Psoas muscle (tissue), 8 donors: ENCODE measurements at places on chromosomes 1 and 21. TPM values are rescaled to one million over a fixed set of nuclear protein-coding genes. Genes with fewer than 3 reads are reported as not detected.

GRCh38 chr1:24768873-24769605, 23.8 kb downstream of the CLIC4 start:
- no peak overlapping the region for H3K4me3 ChIP-seq
- H3K27ac ChIP-seq, result peak overlapping the region; percentile 67
- H3K4me1 ChIP-seq, result peaks cover 8% of the 10 kb centered on the region

DNA sequence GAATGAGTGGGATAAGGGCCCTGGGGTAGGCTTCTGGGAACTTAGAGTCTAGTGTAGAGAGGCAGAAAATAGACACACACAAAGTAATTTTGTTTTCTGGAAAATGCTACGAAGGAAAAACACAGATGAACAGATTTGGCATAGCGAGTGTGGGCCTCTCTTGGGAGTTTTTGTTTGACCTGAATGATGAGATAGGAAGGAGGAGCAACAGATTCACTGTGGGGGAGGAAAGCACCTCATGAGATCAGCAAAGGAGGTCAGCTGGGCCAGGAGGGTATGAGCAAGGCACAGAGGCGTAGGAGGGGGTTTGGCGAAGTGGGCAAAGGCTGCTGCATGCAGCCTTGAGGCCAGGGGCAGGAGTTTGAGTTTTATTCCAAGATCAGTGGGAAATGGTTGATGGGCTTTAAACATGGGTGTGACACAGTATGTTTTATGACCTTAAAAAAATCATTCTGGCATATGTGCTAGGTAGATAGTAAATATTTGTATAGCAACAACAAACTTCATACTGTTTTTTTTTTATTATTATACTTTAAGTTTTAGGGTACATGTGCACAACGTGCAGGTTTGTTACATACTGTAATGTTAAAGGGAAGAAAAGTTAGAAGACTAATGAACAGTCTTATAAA, 57.9 kb downstream of the FGGY start:
- no peak overlapping the region for H3K4me3 ChIP-seq
- H3K4me1 ChIP-seq, result peaks cover 17% of the 10 kb centered on the region
- DNase-seq, result peak; percentile 37
- H3K27me3 ChIP-seq, result no peaks in the 10 kb centered on the region

The ZNF362 gene
- 15.2 TPM for total RNA-seq

GRCh38 chr1:215200121-215200520, 117.6 kb downstream of the KCNK2 start:
- H3K27me3 ChIP-seq, result no peaks in the 10 kb centered on the region
- H3K27ac ChIP-seq, result no peak overlapping the region
- no peaks in the 10 kb centered on the region for H3K4me1 ChIP-seq
- DNase-seq, result no peak

- DNase-seq, result no peak
- no peak overlapping the region for H3K4me3 ChIP-seq
- no peaks in the 10 kb centered on the region for H3K36me3 ChIP-seq
Observed at GRCh38 chr1:158329733-158330132, 1.6 kb downstream of the CD1B start.

The TNFAIP8L2 gene
- total RNA-seq, result 1.3 TPM

The APOBEC4 gene
- not detected for total RNA-seq

DNA sequence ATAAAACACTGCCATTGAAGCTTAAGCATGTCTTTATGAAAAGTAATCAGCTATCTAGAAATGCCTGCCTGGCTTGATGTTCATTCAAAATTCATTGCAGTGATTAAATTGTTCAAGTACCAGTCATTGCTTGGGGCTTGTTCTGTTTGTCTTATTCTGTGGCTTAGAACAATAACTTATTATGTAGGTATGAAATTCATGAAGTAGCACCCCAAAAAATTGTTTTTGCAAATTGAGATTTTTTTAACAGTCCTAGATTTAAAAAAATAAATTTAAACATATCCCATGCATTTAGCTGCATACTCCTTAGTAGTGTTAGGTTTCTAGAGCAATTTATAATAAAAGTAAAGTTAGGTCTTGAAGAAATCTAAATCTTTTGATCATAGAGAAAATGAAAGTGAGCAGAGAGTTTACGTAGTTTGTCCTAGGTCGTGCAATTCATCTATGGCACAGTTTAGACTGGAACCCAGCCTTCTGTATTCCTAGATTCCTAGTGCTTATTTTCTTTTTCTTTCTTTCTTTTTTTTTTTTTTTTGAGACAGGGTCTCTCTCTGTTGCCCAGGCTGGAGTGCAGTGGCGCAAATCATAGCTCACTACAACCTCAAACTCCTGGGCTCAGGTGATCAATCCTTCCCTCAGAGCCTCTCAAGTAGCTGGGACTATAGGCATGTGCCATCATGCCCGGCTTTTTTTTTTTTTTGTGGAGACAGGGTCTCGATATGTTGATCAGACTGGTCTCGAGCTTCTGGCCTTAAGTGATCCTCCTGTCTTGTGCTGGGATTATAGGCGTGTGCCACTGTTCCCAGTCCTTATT, 9.3 kb downstream of the MIER1 start:
- no peak overlapping the region for H3K27ac ChIP-seq
- H3K4me1 ChIP-seq, result peaks cover 71% of the 10 kb centered on the region
- H3K27me3 ChIP-seq, result no peaks in the 10 kb centered on the region
- no peak for DNase-seq
- H3K36me3 ChIP-seq, result no peaks in the 10 kb centered on the region
- peak overlapping the region; percentile 39 for H3K4me3 ChIP-seq

The PPIE gene
- total RNA-seq, result 34.3 TPM

The PHF13 gene
- 8.2 TPM for total RNA-seq

The C1orf94 gene
- total RNA-seq, result not detected

- no peaks in the 10 kb centered on the region for H3K36me3 ChIP-seq
- peaks cover 39% of the 10 kb centered on the region for H3K27me3 ChIP-seq
- no peak for DNase-seq
- H3K27ac ChIP-seq, result no peak overlapping the region
- H3K4me3 ChIP-seq, result no peak overlapping the region
Observed at GRCh38 chr1:233300326-233300725, 4.8 kb upstream of the PCNX2 start.

DNA sequence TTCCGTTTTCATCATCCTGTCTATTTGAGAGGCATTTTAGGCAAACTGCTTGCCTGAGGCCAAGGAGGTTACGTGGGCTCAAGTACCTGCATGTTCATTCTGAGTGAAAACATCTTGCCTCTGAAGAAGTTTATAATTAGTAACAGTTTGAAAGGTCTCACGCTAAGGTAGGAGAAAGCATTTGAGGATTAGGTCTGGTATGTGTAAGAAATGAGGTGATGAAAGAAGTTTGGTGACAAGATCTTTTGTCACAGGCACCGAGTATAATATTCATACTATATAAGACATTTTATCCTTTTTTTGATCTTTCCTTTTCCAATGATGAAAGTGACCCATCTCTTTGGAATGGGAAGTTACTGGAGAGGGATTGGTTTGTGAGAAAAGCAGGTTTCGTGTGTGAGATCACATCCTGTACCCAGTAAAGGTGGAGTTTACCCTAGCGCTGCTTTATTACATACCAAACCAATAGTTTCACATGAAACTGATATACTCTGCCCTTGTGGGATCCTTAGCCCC, 98.7 kb upstream of the PDC start:
- no peak overlapping the region for H3K27ac ChIP-seq
- DNase-seq, result no peak
- no peaks in the 10 kb centered on the region for H3K4me1 ChIP-seq
- H3K27me3 ChIP-seq, result no peaks in the 10 kb centered on the region
- H3K36me3 ChIP-seq, result no peaks in the 10 kb centered on the region
- no peak overlapping the region for H3K4me3 ChIP-seq

GRCh38 chr1:27542463-27543273, 52.7 kb upstream of the WASF2 start:
- H3K27me3 ChIP-seq, result no peaks in the 10 kb centered on the region
- H3K4me3 ChIP-seq, result no peak overlapping the region
- H3K4me1 ChIP-seq, result peaks cover 93% of the 10 kb centered on the region
- H3K27ac ChIP-seq, result peak overlapping the region; percentile 95
- DNase-seq, result peak; percentile 92

The HMGCS2 gene
- total RNA-seq, result 28.3 TPM

- no peak overlapping the region for H3K4me3 ChIP-seq
- H3K27ac ChIP-seq, result no peak overlapping the region
- H3K4me1 ChIP-seq, result no peaks in the 10 kb centered on the region
- no peak for DNase-seq
Observed at GRCh38 chr1:106047210-106047609, 1009.3 kb upstream of the PRMT6 start.

- H3K36me3 ChIP-seq, result no peaks in the 10 kb centered on the region
- no peaks in the 10 kb centered on the region for H3K27me3 ChIP-seq
- no peak for DNase-seq
- H3K4me1 ChIP-seq, result no peaks in the 10 kb centered on the region
- H3K4me3 ChIP-seq, result no peak overlapping the region
- no peak overlapping the region for H3K27ac ChIP-seq
Observed at GRCh38 chr1:79741720-79742421, 735.3 kb upstream of the ADGRL4 start.

DNA sequence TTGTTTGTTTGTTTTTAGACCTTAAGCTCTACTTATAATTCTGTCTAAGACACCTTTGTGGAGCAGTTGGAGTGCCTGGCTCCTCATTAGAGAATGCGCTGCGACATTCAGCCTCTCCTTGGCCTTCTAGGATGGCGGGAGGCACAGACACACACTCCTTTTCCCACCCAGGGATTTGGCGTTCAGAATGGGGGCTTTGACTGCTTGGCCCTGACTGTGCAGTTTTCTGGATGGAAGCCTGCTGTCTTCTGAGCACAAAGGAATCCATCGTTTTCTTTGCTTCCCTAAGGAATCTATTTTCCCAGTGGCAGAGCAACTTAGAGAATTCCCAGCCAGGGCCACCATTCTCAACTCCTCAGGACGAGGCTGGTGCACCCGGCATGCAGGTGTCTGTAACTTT, 83.6 kb downstream of the GALNT2 start:
- H3K4me3 ChIP-seq, result no peak overlapping the region
- H3K4me1 ChIP-seq, result peaks cover 72% of the 10 kb centered on the region
- no peaks in the 10 kb centered on the region for H3K27me3 ChIP-seq
- no peaks in the 10 kb centered on the region for H3K36me3 ChIP-seq
- H3K27ac ChIP-seq, result no peak overlapping the region
- no peak for DNase-seq

- H3K36me3 ChIP-seq, result no peaks in the 10 kb centered on the region
- no peaks in the 10 kb centered on the region for H3K4me1 ChIP-seq
- H3K4me3 ChIP-seq, result no peak overlapping the region
- H3K27me3 ChIP-seq, result no peaks in the 10 kb centered on the region
- H3K27ac ChIP-seq, result no peak overlapping the region
Observed at GRCh38 chr1:167166690-167167075, 54.0 kb upstream of the POU2F1 start.

GRCh38 chr1:32246888-32247273, at the start of gene FAM167B:
Gene FAM167B (plus strand): TSS chr1:32247222. CDS start chr1:32247422, 200 bp downstream.
- H3K36me3 ChIP-seq, result no peaks in the 10 kb centered on the region
- no peaks in the 10 kb centered on the region for H3K27me3 ChIP-seq
- peaks cover 28% of the 10 kb centered on the region for H3K4me1 ChIP-seq
- H3K27ac ChIP-seq, result peak within 1 kb of the TSS; percentile 53
- H3K4me3 ChIP-seq, result peak within 1 kb of the TSS; percentile 35
- DNase-seq, result peak; percentile 66

GRCh38 chr1:2021550-2021949, 2.4 kb downstream of the GABRD start:
- no peaks in the 10 kb centered on the region for H3K36me3 ChIP-seq
- peaks cover 33% of the 10 kb centered on the region for H3K27me3 ChIP-seq
- H3K4me3 ChIP-seq, result no peak overlapping the region
- no peak overlapping the region for H3K27ac ChIP-seq
- H3K4me1 ChIP-seq, result peaks cover 4% of the 10 kb centered on the region

The PIK3CD gene
- total RNA-seq, result 0.93 TPM

- DNase-seq, result no peak
Observed at GRCh38 chr1:32592943-32593342, 53.7 kb downstream of the ZBTB8A start.

- H3K27me3 ChIP-seq, result no peaks in the 10 kb centered on the region
- no peak for DNase-seq
- no peaks in the 10 kb centered on the region for H3K36me3 ChIP-seq
- H3K27ac ChIP-seq, result no peak overlapping the region
- no peaks in the 10 kb centered on the region for H3K4me1 ChIP-seq
- no peak overlapping the region for H3K4me3 ChIP-seq
Observed at GRCh38 chr1:68723791-68724190, 226.9 kb upstream of the DEPDC1 start.

DNA sequence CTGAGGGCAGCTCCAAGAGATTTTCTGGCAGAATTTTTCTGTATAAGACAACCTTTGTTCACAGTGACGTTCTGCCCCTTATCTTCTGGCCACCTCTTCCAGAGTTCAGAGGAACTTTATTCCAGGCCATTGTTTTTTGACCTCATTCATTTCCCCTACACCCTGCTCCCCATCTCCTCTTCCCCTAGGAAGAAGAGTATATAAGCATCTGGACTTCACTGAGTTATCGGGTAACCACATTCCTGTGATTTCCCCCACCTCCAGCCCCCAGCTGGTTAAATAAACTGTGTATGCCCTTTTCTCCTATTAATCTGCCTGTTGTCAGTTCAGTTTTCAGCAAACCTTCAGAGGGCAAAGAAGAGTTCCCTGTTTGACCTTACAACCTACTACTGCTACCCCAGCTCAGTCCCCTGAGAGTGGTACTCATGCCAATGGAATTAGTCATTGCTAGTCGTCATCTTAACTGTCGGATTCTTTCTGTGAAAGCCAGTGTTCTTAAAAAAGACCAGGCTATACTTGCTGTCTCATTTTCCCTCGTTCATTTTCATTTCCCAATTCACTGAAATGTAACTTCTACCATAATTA, 14.3 kb upstream of the ALG14 start:
- H3K4me3 ChIP-seq, result peak overlapping the region; percentile 24
- peak overlapping the region; percentile 47 for H3K27ac ChIP-seq

The RUNX3 gene
- 0.59 TPM for total RNA-seq

DNA sequence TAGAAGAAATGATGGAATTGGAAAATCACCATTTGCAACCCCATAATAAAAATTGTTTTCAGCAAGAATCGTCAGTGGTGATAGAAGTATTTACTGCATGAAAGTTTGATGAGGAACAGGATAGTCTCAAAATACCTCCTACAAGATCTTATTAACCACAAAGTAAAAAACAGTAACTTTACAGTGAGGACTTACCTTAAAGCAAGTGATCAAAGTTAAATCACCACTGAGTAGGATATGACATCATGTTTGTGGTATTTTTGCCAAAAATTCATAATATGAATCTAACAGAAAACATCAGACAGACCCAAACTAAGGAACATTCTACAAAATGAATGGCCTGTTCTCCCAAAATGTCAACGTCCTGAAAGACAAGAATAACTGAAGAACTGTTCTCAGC, 19.9 kb downstream of the ALDH9A1 start:
- H3K4me3 ChIP-seq, result no peak overlapping the region
- no peaks in the 10 kb centered on the region for H3K27me3 ChIP-seq
- H3K27ac ChIP-seq, result no peak overlapping the region
- DNase-seq, result no peak
- peaks cover 8% of the 10 kb centered on the region for H3K36me3 ChIP-seq
